NCI-H446 treated with DMSO at 0.1 percent for 48 hours (cell line): ENCODE measurements at places on chromosomes 11 and 22.

GRCh38 chr11:66920978-66921784 lies 37.0 kb downstream of the PC start:
- DNase-seq, result no peak

DNA sequence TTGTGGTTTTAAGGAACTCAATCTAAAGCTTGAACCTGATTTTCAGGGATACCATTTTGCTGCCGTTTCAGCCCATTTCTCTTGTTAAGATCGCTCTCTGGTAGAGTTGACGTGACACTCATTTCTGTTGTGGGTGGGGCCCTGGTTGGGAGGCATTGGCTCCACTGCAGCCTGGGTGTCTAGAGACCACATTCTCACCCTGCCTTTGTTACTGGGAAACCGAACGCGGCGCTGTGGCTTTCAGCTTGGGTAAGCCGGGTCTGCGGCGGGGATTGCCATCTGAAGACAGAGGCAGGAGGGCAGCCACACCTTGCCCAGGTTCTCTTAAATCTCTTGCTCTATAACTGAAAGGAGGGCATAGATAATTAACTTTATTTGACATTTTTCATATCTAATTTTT lies 3.2 kb downstream of the EHF start:
- DNase-seq, result no peak

DNA sequence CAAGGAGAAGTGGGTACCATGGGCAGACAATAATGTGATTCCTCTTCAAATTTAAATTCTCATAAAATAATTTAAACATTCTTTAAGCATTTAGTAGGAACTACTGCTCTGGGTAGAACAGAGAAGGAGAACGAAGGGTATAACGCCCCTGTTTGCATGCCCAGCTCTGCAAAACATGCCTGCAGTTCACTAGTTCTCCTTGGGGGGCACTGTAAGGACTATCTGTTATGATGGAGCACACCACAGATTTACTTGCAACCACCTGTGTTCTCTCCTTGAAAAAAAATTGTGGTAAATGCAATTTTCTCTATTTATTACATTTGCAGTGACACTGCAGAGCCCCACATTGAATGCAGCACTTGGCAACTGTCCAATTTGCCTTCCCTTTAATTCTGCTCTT lies 100.3 kb downstream of the GUCY1A2 start:
- DNase-seq, result no peak

- DNase-seq, result no peak
Observed at GRCh38 chr11:68828957-68829356, 12.8 kb downstream of the CPT1A start.

DNA sequence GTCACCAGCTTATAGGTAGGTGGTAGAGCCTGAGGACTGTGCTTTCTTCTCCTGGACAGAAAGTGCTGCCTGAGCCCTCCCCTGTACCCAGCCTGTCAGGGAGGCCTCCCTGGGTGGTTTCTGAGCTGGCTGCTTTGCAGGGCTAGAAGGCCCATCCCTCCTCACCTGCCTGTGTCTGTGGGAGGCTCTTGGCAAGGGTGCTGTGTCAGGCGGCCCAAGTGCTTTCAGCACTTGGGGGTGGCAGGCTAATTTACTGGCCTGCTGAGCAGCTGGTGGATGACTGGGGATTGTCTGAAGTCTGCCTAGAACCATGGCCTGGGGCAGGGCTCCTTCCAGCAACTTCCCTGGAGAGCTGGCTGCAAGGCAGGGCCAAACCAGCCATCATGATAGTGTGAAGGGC lies 139.0 kb upstream of the NAV2 start:
- DNase-seq, result peak; percentile 29

DNA sequence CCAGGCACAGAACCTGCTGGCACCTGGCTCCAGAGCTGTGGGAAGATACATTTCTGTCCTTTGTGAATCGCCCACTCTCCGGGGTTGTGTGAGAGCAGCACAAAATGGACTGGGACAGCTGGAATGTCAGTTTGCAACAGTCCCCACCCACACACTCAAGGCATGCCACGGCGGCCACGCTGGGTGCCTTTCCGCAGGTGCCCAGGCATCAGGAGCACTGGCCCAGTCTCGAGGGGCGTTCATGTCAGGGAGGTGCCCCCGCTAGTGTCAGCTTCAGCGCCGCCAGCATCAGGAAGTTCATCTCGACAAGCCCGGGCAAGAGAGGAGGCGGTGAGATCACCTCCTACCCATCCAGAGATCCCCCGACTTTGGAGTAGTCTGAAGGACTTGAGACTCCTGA lies 2.1 kb downstream of the TP53AIP1 start:
- no peak for DNase-seq

GRCh38 chr11:61609000-61609979 lies 28.4 kb upstream of the SYT7 start:
- no peak for DNase-seq

- no peak for DNase-seq
Observed at GRCh38 chr11:78630561-78631303, 56.1 kb upstream of the NARS2 start.

GRCh38 chr11:12680246-12680939 lies 6.2 kb downstream of the TEAD1 start:
- DNase-seq, result peak; percentile 56

GRCh38 chr11:134360050-134360835 lies 28.5 kb downstream of the GLB1L2 start:
- DNase-seq, result peak; percentile 5

- no peak for DNase-seq
Observed at GRCh38 chr11:112582366-112582765, 321.7 kb upstream of the PLET1 start.

GRCh38 chr11:120271672-120272071 lies 31.7 kb downstream of the POU2F3 start:
- no peak for DNase-seq

GRCh38 chr11:64710418-64711137 lies 12.4 kb downstream of the NRXN2 start:
- no peak for DNase-seq

GRCh38 chr11:111207213-111207612 lies 38.3 kb upstream of the POU2AF2 start:
- DNase-seq, result no peak

DNA sequence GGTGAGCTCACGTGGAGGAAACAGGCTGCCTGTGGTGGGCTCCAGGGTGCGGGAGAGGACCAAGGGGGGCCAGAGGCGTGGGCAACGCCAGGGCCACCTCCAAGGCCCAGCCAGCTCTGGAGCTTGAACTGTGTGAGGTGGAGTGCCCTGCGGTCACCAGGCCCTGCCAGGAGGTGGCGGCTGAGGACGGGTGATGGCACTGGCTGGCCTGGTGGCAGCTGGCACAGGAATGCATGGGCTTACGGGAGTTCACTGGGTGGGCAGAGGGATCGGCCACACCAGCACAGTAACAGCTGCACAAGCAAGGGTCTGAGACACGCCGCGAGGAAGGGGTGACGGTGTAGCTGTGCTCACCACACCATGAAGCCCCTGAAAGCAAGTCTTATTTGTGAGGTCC lies 15.8 kb downstream of the TOLLIP start:
- DNase-seq, result no peak

DNA sequence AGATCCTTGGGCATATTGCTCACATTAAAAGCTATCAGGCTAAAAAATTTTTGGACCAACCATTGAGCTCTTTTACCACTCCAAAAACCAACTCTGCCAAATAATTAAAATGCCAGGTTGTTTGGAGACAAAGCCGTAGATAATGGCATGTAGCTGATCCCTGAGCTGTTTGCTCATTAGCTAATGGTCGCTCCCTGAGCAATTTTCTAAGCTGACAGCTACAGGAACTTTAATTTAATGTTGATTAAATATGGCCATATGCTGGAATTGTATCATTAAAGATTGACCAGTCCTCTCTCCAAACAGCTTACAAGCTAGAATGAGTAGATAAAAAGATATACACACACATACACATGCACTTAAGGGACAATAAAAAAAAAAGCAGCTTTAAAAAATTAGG lies 216.2 kb upstream of the ARHGAP20 start:
- peak; percentile 18 for DNase-seq

GRCh38 chr22:35230839-35231584 lies 26.3 kb upstream of the HMGXB4 start:
- peak; percentile 45 for DNase-seq

DNA sequence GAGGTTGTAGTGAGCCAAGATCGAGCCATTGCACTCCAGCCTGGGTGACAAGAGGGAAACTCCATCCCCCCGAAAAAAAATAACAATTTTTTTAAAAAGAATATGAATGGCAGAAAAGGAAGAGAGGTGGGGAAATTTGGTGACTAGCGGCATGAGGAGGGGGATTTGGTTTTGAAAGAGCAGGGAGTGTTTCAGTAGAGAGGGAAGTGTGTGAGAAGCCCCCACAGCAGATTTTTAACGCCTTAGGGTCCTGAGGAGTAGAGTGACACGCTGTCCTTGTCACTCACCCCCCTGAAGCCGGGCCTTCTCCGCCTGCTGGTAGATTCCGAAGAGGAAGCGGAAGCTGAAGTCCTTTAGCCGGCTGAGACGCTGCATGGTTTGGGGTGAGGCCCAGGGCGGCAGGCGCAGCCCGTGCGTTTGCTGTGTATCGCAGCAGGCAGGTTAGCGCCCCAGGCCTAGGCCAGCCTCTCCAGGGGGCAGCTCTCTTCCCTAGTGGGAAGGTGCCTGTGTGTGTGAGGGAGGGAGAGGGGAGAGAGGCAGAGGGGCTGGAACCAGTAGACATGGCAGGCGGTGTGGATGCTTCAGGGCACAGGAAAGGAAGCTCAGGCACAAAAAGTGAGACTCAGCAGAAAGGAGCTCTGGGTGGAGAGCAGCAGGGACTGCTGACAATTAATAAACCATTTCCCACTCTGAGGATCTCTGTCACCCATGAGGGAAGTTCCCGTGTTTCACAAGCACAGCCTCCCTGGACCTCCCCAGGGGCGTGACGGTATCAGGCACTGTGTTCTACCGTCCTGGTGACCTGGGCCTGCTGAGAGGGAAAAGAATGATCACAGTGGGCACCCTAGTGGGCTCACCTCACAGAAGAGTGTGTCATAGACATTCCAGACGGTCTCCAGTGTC lies 3.9 kb downstream of the ACP2 start:
- DNase-seq, result no peak

DNA sequence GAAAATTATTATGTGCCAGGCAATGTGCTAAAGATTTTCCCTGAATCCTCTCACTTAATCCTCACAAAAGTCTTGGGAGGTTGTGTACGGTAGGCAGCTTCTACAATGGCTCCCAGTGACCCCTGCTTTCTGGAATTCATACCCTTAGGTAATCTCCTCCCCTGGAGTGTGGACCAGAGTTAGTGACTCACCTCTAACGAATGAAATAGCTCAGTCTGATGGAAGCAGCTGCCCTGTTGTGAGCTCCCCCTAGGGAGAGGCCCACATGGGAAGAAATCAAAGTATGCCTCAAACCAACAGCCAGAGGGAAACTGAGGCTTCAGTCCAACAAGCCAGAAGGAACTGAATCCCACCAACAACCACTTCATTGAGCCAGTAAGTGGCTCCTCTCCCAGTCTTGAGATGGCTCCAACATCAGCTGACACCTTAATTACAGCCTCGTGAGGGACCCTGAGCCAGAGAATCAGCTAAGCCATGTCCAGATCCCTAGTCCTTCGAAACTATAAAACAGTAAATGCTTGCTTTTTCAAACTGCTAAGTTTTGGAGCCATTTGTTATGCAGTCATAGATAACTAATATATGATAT lies 98.9 kb upstream of the ISX start:
- no peak for DNase-seq

DNA sequence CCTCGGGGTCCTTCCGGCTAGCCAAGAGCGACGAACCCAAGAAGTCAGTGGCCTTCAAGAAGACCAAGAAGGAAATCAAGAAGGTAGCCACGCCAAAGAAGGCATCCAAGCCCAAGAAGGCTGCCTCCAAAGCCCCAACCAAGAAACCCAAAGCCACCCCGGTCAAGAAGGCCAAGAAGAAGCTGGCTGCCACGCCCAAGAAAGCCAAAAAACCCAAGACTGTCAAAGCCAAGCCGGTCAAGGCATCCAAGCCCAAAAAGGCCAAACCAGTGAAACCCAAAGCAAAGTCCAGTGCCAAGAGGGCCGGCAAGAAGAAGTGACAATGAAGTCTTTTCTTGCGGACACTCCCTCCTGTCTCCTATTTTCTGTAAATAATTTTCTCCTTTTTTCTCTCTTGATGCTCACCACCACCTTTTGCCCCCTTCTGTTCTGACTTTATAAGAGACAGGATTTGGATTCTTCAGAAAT lies 1.9 kb upstream of the GCAT start:
- DNase-seq, result no peak

DNA sequence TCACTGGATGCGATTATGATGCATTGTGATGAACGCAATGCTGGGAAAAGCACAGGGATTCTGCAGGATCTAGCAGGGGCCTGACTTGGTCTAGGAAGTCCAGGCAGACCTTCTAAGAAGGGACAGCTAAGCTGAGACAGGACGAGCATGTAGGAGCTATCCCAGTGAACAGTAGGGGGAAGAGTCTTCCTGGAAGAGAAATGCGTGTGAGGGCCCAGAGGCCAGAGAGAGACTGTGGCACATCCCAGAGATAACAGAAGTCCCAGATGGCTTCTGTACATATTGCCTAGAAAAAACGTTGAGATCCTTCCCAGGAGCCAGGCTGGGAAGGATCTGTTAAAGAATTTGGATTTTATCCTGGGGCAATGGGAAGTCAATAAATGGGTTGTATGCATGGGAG lies 24.6 kb downstream of the RCN1 start:
- no peak for DNase-seq

- no peak for DNase-seq
Observed at GRCh38 chr11:76777305-76777704, 5.9 kb upstream of the TSKU start.

DNA sequence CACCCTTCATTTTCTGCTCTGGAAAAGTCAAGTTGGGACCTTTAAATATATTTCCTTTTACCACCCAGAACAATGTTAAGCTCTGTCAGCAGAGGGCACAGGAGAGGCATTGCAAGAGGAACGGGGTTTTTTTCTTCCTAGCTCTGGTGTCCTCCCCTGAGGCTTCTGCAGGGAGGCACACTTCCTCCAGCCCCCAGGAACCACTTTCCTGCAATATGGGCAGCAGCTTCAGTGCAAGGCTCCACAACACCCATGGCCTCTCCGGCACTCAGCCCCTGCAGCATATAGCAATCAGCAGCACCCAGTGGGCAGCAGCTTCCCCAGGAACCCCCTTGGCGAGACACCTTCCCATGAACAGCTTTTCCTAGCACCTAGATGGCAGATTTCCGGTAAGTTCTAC lies 101.4 kb downstream of the SYT9 start:
- peak; percentile 3 for DNase-seq

GRCh38 chr11:43419460-43419859 lies 60.7 kb downstream of the TTC17 start:
- DNase-seq, result no peak

GRCh38 chr11:36048496-36049247 lies 104.8 kb downstream of the LDLRAD3 start:
- no peak for DNase-seq

DNA sequence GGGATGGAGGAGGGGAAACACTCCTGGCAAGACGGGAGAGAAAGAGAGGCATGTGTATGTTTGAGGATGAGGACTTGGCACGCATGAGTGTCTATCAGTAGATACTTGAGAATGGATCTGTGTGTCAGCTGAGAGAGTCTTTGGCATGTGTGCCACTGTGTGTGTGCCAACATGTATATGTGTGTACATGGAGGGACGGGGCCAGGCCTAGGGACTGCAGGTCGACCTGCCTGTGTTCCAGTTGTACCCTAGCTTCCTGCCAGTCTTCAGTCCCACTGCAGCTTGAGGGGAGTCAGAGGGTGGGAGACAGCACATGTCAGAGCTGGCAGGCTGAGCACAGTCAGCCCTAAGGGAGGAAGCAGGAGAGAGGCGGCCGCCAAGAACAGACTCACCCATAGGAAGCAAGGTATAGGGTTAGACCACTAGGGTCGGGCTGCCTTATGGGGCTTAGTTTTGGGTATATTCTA lies 5.6 kb downstream of the CLCF1 start:
- no peak for DNase-seq
